Upper lobe of left lung (tissue), 6 donors: ENCODE measurements at places on chromosomes 1 and 21. TPM values are rescaled to one million over a fixed set of nuclear protein-coding genes. Genes with fewer than 3 reads are reported as not detected.
A peak's percentile ranks its signal among the peaks of the same experiment; 100 is the strongest.

Gene CD48
- total RNA-seq = 9.4 TPM

Gene ARV1
- total RNA-seq = 20.5 TPM

Gene TAL1
- 13.9 TPM for total RNA-seq

Gene SPATA1
- not detected for total RNA-seq

Gene OPRD1
- not detected for total RNA-seq

Gene GBP5
- total RNA-seq = 4.1 TPM

Gene IVNS1ABP
- 79.6 TPM for total RNA-seq

Gene SPATA21
- total RNA-seq = not detected

Gene C1orf226
- total RNA-seq = 11.5 TPM

Gene KPRP
- not detected for total RNA-seq

Gene RIMKLA
- 5.9 TPM for total RNA-seq

Gene LRRC38
- not detected for total RNA-seq

Gene TNFSF18
- 0.20 TPM for total RNA-seq

Gene UMODL1
- 1.9 TPM for total RNA-seq

Gene KCNN3
- total RNA-seq = 3.8 TPM

DNA sequence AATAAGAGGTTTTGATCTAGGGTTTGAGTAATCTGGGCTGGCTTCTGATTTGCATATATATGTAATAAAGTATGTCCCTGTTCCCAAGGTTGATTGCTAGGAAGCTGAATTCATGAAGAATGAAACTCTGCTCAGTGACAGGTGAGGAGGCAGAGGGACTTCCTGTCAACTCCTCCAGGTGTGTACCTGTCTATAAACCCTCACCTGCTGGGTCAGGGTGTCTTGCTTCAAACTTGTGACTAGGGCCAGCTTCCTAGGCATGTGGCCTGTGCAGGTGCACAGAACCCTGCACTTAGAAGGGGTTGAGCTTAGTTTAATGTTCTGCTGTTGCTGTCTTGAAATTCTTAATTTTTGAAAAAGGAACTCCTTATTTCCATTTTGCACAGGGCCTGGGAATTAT lies 21.1 kb downstream of the OLFML3 start:
- H3K27ac ChIP-seq = no peak overlapping the region
- DNase-seq = no peak
- H3K4me3 ChIP-seq = no peak overlapping the region
- no peaks in the 10 kb centered on the region for H3K4me1 ChIP-seq
- H3K36me3 ChIP-seq = no peaks in the 10 kb centered on the region
- no peaks in the 10 kb centered on the region for H3K27me3 ChIP-seq

- DNase-seq = no peak
- H3K27ac ChIP-seq = no peak overlapping the region
- no peaks in the 10 kb centered on the region for H3K4me1 ChIP-seq
- H3K4me3 ChIP-seq = no peak overlapping the region
These were observed 6.6 kb upstream of the MED18 start for GRCh38 chr1:28322194-28322593.

DNA sequence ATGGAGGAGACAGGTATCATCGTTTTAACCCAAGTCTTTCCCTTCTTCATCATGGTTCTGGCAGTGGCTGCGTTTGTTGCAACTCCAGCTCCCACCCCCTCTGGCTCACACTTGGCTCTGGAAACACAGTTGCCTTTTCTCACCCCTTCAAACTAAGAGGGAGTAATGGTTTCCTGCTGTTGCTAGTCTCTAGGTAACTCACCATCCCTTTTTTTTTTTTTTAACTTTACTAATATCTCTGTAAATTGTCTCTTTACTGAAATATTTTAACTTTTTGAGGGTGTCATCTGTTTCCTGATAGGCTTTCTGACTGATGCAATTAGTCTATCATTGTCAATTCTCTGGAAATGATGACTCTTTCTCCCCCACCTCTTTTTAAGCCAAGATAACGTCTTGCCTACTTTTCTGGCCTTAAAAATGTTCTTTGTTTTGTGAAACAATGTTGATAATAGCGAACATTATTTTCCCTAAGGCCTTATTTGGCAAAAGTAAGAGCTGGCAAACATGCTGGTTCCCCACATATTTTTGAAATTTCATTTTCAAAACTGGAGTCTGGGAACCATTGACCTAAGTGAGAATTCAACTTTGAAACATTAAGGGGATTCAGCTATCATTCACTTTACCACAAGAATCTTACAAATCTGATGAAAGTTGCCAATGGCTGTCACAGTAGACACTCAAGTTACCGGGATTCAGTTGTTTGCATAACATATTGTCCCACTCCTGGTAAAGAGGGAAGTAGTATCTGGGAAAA lies 85.3 kb downstream of the LEPR start:
- DNase-seq = no peak
- H3K27me3 ChIP-seq = no peaks in the 10 kb centered on the region
- H3K4me1 ChIP-seq = no peaks in the 10 kb centered on the region
- H3K4me3 ChIP-seq = no peak overlapping the region
- no peaks in the 10 kb centered on the region for H3K36me3 ChIP-seq
- H3K27ac ChIP-seq = no peak overlapping the region

- no peak overlapping the region for H3K27ac ChIP-seq
- H3K36me3 ChIP-seq = peaks cover 71% of the 10 kb centered on the region
- no peaks in the 10 kb centered on the region for H3K27me3 ChIP-seq
- DNase-seq = no peak
- H3K4me1 ChIP-seq = peaks cover 39% of the 10 kb centered on the region
- no peak overlapping the region for H3K4me3 ChIP-seq
These were observed 5.1 kb downstream of the UBE2Q1 start for GRCh38 chr1:154553056-154554030.

DNA sequence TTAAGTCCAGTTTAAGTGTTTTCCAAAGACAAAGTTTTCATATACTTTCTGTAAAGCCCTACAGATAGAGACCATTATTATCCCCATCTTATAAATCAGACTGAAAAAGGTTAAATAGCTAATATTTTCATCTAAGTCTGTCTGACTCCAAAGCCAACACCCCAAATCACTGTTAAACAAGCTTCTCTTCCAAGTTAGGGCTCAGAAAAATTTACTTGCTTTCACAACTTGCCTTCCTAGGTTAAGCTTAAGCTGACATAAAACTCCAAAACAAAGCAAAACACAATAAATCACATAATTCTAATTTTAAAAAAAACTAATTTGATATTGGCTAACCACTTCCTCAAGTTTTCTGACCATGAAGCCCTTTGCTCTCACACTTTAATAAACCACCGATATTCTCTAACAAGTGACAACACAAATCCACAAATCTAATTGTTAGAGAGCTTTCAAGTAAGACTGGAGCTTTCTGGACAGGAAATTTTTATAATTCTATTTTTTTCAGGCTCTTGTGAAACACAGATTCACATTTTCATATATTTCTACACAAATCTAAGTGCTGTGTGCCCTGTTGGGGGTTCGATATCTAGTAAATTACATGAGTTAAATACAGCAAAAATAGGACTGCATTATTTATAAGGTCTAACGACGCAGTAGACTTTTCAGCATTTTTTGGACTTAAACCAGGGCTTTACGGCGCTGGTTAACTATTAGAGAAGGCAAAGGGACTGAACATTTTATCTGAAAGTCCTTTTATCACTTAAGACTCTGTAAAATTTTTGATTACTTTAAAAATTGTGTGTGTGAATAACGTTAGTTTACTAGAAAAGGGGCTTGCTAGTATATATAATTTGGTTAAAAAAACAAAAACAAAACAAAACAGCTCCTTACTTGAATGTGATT lies 2.1 kb downstream of the GNG12 start:
- peak overlapping the region; percentile 82 for H3K4me3 ChIP-seq
- no peaks in the 10 kb centered on the region for H3K27me3 ChIP-seq
- H3K4me1 ChIP-seq = peaks cover 2% of the 10 kb centered on the region
- H3K36me3 ChIP-seq = no peaks in the 10 kb centered on the region
- peak overlapping the region; percentile 92 for H3K27ac ChIP-seq

GRCh38 chr1:30286988-30287839 lies 436.2 kb downstream of the MATN1 start:
- no peaks in the 10 kb centered on the region for H3K36me3 ChIP-seq
- DNase-seq = no peak
- H3K27me3 ChIP-seq = no peaks in the 10 kb centered on the region
- no peak overlapping the region for H3K27ac ChIP-seq

- no peak overlapping the region for H3K27ac ChIP-seq
- H3K4me3 ChIP-seq = no peak overlapping the region
- no peaks in the 10 kb centered on the region for H3K4me1 ChIP-seq
- no peak for DNase-seq
- H3K27me3 ChIP-seq = no peaks in the 10 kb centered on the region
These were observed 375.3 kb downstream of the USH2A start for GRCh38 chr1:216047811-216048572.

DNA sequence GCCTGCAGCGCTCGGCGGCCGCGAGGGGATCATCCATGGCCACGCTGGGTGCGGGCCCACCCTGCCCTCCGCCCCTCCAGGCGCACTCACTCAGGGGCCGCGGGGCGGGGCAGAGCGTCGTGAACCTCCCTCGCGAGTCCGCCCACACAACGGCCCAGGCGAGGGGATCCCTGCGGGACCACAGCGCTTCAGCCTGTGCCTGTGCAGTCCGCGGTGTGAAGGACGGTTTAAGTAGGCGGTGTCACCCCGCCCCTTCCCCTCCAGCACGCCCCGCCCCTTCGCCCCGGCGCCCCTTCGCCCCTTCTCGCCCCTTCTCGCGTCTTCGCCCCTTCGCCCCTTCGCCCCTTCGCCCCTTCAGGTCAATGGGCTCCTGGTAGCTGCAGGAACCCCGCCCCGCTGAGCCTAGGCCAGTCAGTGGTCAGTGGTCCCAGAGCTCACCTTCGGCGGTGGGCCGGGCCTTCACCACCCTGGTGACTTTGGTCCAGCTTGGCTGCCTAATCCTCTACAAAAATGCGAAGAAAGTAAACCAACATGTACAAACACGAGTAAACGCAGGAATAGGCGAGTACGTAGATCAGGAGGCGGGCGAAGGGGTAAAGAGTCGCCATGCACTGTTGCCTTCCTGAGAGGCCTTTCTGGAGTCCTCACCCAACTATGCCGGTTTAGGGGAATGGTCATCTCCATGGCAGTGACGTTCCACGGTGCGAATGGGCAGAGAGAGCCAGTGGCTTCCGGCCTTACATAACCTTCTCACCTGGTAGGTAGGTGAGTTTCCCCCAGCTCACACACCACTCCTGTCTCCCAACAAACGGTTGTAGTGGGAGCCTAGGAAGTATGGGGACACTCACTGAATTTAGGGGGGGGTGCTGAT lies 19.6 kb upstream of the DMRTB1 start:
- H3K36me3 ChIP-seq = no peaks in the 10 kb centered on the region
- DNase-seq = peak; percentile 69
- no peak overlapping the region for H3K4me3 ChIP-seq

GRCh38 chr1:155083052-155083541 lies 4.5 kb downstream of the EFNA3 start:
- no peak overlapping the region for H3K4me3 ChIP-seq
- DNase-seq = no peak
- no peak overlapping the region for H3K27ac ChIP-seq
- H3K4me1 ChIP-seq = peaks cover 67% of the 10 kb centered on the region

DNA sequence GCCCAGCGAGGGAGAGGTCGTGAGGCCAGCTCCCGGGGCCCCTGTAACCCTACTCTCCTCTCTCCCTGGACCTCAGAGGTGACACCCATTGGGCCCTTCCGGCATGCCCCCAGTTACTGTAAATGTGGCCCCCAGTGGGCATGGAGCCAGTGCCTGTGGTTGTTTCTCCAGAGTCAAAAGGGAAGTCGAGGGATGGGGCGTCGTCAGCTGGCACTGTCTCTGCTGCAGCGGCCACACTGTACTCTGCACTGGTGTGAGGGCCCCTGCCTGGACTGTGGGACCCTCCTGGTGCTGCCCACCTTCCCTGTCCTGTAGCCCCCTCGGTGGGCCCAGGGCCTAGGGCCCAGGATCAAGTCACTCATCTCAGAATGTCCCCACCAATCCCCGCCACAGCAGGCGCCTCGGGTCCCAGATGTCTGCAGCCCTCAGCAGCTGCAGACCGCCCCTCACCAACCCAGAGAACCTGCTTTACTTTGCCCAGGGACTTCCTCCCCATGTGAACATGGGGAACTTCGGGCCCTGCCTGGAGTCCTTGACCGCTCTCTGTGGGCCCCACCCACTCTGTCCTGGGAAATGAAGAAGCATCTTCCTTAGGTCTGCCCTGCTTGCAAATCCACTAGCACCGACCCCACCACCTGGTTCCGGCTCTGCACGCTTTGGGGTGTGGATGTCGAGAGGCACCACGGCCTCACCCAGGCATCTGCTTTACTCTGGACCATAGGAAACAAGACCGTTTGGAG lies 23.7 kb upstream of the TNFRSF1B start:
- DNase-seq = peak; percentile 52
- no peaks in the 10 kb centered on the region for H3K36me3 ChIP-seq
- H3K4me3 ChIP-seq = no peak overlapping the region
- no peaks in the 10 kb centered on the region for H3K27me3 ChIP-seq
- peaks cover 50% of the 10 kb centered on the region for H3K4me1 ChIP-seq

- H3K27me3 ChIP-seq = no peaks in the 10 kb centered on the region
- no peaks in the 10 kb centered on the region for H3K36me3 ChIP-seq
- H3K4me1 ChIP-seq = no peaks in the 10 kb centered on the region
- no peak overlapping the region for H3K27ac ChIP-seq
These were observed 78.0 kb upstream of the RNPC3 start for GRCh38 chr1:103447471-103447870.

GRCh38 chr1:42035205-42035829 lies 116.6 kb upstream of the HIVEP3 start:
- no peaks in the 10 kb centered on the region for H3K36me3 ChIP-seq
- peak; percentile 72 for DNase-seq
- H3K27me3 ChIP-seq = no peaks in the 10 kb centered on the region
- peak overlapping the region; percentile 93 for H3K4me3 ChIP-seq
- H3K27ac ChIP-seq = peak overlapping the region; percentile 75

DNA sequence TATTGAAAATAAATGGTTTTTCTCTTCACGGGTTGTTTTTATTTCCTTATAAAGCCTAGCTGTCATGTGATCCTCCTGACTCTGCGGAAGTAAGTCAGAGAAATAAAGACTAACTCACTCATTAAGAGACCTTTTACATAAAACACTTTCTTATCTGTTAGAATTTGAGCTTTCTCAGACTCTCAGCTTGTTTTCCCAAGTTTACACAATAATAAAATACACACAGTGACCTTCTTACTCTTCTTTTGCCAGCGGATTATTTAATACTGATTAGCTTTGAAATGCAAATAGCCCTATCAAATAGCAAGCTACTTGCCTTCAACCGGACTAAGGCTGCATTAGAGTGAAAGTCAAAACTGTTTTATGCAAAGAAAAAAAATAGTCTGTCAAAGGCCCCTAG lies 45.5 kb upstream of the CXADR start:
- DNase-seq = no peak
- no peak overlapping the region for H3K4me3 ChIP-seq
- no peak overlapping the region for H3K27ac ChIP-seq
- no peaks in the 10 kb centered on the region for H3K27me3 ChIP-seq

DNA sequence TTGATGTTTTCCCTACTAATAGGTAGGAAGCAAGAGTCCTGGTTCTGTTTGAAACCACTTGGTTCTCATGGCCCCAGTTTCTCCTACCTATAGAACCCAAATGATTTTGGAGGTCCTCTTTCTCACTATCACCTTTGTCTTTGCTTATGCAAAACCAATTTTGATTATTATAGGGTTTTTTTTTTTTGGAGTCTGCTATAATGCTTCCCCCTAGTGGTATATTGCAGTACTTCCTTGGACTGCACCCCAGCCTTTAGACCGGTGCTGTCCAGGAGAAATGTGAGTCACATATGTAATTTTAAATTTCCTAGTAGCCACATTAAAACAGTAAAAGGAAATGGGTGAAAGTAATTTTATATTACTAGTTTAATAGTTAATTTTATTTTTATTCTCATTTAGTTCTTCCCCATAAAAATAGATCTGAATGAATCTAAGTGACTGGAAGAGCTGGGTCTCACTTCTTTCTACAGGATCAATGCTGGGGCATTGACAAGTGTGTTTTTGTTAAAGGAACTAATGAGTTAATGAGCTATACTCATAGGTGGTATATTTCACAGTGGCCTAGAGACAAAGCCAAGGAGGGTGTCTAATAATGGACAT lies 10.6 kb downstream of the FCMR start:
- H3K27me3 ChIP-seq = no peaks in the 10 kb centered on the region
- peaks cover 19% of the 10 kb centered on the region for H3K4me1 ChIP-seq
- H3K36me3 ChIP-seq = no peaks in the 10 kb centered on the region
- no peak overlapping the region for H3K27ac ChIP-seq
- no peak for DNase-seq
